ENCODE measurements at places on chromosomes 3 and 15.
A peak's percentile ranks its signal among the peaks of the same experiment; 100 is the strongest.

DNA sequence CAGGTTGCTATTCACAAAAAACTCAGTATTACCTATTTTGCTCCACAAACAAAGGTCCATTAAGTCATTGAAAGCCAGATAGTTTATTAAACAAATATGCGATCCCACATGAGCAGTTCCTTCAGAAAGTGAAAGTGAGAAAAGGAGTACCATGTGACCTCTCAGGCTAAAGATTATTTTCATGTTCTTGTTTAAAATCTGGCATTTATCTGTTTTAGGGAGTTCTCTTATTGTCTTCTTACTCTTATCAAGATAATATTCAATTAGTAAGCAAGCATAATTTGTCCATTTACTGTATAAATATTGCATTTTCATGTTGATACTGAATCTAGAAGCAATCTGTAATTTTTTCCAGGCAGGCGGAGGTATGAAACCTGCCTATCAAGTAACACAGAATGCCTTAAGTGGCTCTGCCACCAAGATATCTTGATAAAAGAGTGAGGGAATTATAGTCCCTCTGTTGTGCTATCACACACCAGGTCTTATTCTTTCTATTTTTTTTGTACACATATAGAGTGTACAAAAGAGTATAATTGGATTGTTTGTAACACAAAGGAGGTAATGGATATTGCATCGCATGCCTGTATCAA lies 20.1 kb upstream of the PLSCR5 start:
- no peak for DNase-seq

- DNase-seq: no peak
These were observed 60.2 kb downstream of the AMOTL2 start for GRCh38 chr3:134313847-134314587.

DNA sequence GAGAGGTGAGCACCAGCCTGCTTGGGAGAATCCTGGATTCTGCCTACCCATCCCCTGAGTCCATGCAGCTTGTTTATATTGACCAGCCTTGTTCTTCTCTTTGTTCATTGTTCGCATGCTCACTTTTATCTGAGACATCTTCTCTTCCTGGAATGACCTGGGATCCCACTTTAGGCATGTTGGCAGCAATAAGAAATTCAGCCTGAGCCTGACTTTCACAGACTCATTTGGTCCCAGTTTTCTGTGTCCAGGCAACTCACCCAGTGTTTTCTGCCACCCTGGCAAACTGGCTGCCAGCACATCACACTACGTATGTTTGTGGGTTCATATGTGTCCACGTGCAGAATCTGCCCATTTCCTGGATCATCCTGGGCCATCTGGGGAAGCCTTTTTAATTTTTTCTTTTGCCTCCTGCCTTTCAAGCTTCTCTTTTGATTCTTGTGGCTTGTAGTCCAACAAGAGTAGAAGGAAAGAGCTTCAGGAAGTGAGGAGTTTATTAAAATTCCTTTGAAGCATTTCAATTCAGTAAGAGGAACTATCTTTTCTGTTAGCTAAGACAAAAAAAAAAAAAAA lies 199.9 kb downstream of the FNDC3B start:
- DNase-seq: no peak

DNA sequence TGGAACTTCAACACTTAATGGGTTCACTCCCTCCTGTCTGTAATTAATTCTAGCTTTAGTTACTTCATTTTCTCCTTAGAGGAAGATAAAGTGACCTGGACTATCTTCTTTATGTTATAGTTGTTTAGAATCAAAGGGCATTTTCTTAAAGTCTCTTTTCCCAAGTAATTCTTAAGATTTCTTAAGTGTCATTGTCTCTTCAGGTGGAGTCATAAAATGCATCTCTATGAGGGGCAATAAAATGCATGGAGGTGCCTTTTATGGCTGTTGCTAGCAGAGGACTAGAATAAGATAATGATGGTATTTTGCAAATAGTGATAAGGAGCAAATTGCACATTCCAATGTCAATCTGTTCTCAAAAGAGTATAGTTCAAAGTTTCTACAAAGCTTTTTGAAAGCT lies 34.5 kb downstream of the CNTN4 start:
- DNase-seq: no peak

DNA sequence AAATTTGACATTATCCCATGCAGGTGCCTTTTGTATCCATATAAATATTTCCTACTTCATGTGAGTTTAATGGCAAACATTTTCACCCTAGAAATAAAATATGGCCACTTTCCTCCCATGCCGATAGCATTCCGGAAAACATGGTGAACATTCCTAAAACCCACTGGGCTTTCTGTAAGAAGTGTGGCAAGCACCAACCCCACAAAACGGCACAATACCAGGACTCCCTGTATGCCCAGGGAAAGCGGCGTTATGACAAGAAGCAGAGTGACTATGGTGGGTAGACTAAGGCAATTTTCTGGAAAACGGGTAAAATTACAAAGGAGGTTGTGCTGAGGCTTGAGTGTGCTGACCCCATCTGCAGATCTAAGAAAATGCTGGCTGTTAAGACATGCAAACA lies 7.6 kb downstream of the ANXA2 start:
- DNase-seq: no peak

DNA sequence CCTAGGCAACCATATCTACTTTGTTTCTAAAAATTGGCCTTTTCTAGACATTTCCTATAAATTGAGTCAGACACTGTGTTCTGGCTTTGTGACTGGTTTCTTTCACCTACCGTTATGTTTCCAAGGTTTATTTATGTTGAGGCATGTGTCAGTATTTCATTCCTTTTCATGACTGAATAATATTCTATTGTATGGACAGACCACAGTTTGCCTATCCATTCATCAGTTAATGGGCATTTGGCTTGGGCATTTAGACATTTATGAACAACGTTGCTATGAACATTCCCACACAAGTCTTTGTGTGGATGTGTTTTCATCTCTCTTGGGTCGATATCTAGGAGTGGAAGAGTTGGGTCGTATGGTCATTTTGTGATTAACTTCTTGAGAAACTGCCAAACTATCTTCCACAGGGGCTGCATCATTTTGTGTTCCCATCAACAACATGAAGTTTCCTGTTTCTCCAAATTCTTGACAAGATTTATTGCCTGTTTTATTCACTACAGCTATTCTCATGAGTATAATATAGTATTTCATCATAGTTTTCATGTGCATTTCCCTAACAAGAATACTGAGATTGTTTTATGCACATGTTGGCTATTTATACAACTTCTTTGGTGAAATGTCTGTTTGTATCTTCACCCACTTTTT lies 3.5 kb upstream of the EFCC1 start:
- DNase-seq: no peak

DNA sequence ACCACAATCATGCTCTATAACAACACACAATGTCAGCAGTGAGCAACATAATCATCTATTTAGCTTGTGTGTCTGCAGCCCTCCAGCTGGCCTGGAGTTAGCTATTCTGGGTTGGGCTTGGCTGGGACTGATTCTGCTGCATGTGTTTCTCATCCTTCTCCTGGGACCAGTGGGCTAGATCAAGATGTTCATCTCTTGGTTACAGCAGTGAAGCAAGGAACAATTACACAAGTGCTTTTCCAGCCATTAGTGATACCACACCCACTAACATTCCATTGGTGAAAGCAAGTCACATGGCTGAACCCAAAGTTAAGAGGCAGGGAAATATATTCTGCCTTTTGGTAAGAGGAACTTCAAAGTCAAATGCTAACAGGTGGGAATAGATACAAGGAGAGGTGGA lies 14.6 kb downstream of the NUDT16 start:
- no peak for DNase-seq

DNA sequence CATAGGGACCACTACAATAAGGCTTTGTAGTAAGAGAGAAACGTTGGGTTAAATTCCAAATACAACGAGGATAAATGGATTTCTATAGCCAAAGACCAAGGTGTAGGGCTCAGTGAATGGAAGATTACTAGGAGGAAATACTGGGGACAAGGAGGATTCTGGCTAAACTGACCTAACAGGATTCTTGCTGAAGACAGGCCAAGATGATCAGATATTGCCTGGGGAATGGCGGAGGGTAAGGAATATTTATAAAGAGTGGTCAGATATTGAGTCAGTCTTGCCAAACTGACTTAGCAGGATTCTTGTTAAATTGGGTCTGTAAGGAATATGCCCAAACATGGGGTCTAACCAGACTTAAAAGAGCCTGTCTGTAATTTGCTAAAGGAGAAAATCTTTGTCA lies 463.8 kb downstream of the EDEM1 start:
- DNase-seq: no peak

- DNase-seq: no peak
These were observed 302.0 kb downstream of the DIPK2A start for GRCh38 chr3:144273601-144274000.

GRCh38 chr15:90681480-90681879 lies 35.7 kb upstream of the BLM start:
- no peak for DNase-seq

DNA sequence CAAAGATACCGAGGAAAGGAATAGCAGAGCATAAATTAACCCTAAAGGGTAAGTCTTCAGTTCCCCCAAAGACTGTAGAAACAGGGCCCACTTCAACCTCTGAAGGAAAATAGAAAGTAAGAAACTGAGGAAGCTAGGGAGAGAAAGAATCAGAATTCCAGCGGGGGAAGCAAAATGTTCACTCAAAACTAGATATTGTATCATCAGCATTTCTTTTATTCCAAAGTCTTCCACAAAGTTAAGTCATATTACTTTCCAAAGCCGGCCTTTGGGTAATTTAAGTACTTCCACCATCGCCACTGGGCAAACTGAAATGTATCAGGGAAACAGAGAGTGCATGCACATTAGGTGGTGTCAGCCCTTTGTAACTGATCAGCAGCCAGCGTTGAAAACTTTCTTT lies 88.3 kb downstream of the RSL24D1 start:
- DNase-seq: no peak

DNA sequence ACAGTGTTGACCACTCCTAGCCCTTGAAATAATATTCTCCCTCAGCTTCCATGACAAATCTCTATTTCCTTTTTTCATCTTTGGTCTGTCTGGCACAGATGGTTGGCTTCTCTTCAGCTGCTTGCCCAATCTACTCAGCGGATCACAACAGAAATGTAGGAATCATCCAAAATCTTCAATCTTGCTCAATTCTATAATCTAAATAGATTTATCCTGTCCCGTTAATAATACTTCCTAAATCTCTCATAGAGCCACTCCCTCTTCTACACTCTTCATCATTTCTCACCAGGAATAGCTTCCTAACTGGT lies 3.8 kb downstream of the PEAK1 start:
- no peak for DNase-seq

- peak; percentile 64 for DNase-seq
These were observed 811 bp downstream of the SKIL start for GRCh38 chr3:170358042-170359010.

- no peak for DNase-seq
These were observed 376.1 kb downstream of the ZPLD1 start for GRCh38 chr3:102810937-102811336.

GRCh38 chr3:195159117-195159813 lies 111.7 kb downstream of the XXYLT1 start:
- DNase-seq: no peak

DNA sequence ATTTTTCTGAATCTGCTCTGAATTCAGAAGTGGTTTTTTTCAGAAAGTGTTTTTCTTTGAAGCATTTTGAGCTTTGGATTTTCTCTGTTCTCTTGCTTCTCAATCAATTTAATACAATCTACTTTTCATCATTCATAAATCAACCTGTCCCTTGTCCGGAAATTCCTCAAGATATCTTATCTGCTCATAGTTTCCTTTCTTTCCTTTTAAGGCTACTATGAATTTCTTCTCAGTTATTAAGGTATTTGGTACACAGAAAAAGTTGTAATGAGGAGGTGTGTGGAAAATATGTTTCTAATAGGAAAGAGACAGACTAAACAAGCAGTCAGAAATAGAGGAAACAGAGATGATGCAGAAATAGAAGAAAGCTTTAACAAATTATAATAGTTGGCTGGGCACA lies 14.4 kb downstream of the CGGBP1 start:
- DNase-seq: no peak

GRCh38 chr15:41283653-41284426 lies 48.6 kb downstream of the OIP5 start:
- peak; percentile 96 for DNase-seq

DNA sequence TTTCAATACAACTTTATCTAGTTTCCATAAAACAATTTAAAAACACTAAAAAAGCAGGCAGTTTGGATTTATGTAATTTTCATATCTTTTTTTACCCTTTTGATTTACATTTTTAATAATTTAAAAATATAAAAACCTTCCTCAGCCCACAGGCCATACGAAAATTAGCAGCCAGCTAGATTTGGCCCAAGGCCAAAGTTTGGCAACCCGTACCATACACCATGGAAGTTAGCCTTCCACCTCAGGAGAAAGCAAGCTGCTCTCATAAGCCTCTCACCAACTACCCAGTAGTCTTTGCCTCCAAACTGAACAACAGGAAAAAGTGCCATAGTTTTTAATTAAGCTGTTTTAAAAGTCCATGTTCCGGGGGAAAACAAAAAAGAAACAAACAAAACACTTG lies 107.3 kb upstream of the TRIM42 start:
- DNase-seq: no peak

GRCh38 chr3:112373924-112374323 lies 41.0 kb downstream of the CD200 start:
- no peak for DNase-seq

DNA sequence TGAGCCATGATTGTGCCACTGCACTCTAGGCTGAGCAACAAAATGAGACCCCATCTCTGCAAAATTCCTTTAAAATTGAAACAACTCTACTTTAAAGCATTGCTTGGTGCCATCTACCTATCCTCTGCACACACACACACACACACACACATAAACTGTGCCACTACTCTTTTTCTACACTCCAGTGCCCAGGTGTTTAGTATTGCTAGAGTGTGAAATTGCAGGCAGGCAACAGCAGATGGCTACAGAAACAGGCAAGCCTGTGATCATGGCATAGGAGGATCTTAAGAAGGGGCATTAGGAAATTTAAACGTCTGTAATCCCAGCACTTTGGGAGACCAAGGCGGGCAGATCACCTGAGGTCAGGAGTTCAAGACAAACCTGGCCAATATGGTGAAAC lies 39.0 kb downstream of the SIDT1 start:
- DNase-seq: no peak

DNA sequence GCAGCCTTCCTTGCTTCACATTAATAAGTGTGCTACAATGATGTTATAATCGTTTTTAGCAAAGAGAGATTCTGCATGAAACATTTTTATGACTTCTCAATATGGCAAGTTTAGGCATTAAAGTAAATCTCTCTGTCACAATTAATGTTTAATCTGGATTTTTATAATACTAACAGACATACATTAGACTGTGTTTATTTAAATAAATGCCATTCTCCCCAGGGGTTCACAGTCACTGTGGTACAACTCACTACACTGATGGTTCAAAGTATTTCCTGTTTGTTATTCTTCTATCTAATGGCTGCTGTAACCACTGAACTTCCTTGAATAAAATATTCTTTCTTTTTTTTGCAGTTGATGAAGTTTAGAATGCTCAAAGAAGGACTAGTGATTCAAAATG lies 59.0 kb downstream of the SLC12A1 start:
- DNase-seq: no peak

GRCh38 chr15:66019368-66019767 lies 150.1 kb downstream of the RAB11A start:
- DNase-seq: no peak

DNA sequence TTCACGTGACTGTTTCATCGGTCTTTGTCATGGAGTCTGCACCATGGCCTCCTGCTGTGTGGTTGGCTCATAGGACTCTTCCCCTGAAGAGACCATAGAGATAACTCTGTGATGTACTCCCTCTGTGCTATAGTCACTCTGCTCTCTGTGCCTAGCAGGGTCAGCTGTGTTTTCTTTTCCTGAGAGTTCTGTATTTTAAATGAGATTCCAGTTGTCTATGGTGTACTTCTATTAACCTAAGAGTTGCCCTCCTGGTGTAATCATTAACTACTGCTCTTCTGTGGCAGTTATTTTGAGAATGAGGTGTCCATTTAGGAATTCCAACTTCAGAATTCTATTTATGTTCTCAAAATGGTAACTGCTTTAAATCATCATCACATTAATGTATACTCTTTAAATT lies 114.5 kb upstream of the ARPP21 start:
- no peak for DNase-seq
